H9 (cell line): ENCODE measurements at places on chromosomes 5 and 9.

DNA sequence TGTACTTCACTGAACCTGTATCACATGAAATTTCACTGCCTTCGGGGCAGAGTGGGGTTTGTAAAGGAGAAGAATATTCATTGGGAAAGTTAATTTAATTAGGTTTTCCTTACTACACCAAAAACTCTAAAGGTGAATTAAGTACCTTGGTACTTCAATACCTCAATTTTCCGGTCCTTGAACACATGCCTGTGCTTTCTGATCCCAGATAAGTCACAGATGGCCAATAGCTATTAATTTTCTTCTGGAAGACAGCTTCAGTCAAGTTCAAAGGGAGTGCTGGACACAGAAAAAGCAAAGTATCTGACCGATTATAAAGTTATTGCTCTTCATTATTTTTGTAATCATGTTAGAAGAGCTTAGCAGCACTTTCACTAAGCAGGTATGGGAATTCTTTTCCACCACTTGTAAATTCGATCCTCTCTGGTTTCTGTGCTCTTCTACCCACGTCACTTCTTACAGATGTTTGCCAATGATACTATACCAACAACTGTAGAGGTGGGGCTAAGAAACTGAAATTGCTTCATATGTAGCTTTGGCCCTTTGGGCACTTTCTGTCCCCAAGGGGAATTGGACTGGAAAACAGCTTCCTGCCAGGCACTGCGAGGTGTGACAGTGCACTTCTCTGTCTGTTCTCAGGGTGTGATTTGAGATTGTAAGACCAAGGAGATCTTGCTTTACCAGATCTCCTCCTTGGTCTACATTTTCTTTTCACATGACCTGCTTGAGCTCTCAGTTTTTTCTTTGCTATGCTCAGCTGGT, 164.0 kb downstream of the CCDC192 start:
- no peak for DNase-seq

GRCh38 chr9:105994970-105995369, 300.6 kb downstream of the TMEM38B start:
- no peak for DNase-seq

DNA sequence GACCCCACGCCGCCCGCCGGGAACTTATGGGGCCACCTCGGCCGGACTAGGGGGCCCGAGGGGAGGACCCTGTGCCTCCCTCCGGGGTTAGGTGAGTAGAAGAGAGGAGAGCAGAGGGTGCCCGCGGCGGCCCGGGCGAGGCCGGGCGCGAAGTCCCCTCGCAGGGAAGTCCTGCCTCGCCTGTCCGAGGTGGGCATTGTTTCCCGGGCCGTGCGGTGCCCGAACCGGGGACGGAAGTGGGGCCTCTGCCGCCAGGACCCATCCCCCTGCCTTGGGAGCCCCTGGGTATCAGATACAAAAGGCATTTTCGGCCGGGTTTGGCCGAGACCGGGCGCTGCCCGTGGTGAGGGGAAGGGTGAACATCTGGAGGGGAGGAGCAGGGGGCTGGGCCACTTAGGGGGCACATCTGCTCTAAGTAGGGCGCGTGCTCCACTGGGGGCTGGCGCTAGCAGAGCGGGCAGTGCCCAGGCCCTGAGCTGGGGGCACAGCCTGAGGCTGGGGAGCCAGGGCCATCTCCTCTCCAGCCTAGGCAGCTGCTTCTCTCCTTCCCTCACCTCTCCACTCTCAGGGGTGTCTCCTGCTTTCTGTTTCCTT, 48.2 kb downstream of the DAB2IP start:
- no peak for DNase-seq

DNA sequence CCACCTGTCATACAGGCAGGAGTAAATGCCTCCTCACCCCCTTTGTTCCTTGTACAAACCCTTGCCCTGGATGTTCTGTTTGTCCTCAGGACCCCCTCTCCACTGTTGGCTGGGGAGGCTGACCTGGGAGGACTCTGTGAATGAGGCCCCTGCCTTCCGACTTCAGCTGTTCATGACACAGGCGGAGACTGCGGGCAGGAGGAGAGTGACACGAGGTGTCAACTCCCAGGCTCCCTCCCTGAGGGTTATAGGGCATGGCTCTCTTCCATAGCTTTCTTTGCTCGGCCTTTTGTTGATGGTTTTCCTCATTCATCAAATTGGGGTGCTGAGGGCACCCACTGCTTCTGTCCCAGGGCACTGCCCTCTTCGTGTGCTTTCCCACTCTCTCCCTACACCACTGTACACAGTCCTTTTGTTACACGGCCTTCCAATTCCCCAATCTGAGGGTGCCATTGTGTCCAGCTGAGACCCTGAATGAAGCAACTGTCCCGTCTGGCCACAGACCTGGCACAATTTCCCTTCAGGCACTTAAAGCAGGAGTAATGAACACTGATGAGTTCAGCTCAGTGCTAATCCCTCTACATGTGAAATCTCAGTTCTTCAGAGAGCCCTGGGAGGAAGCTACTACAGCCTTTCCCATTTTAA, 33.8 kb downstream of the KCNIP1 start:
- DNase-seq = no peak

DNA sequence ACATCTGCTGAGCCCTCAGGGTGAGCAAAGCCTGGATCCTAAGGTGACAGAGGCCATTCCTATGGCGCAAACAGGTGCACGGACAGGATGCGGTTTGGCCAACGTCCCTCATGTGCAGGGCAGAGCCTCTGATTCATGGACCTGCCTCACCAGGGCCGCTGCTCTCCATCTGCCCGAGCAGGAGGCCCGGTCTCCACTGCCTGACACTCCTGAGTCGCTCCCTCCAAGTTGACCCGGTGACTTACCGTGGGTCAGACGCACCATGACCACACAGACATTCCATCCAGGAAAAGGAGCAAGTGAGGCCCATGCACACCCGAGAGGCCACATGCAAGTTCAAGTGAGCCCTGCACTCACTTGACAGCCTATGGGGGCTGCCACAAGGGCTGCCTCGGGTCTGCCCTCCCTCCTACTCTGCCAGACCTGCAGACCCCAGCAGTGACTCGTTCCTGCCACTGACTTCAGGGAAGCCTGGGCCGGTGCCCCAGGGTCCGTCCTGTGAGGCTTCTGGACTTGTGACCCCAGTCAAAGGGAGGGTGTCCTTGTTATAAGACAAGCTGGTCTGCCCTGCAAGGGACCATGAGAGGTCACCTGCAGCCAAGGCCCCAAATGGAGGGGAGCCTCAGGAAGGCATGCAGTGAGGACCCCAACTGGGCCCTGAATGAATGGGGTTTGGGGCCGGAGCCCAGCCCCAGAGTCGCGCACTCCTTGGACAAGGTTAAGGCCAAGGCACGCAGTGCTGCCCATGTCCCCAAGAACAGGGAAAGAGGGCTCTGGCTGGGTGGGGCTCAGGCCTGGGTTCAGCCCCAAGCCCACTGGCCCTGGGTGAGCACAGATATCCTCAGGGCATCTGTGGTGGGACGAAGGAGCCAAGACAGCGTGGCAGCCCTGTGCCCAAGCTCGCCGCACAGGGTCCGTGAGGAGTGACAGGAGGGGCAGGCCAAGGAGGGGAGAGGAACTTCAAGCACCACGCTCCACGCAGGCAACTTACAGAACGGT, 10.1 kb downstream of the BRD3OS start:
- DNase-seq = no peak

- no peak for DNase-seq
Observed at GRCh38 chr5:56282216-56282615, 49.1 kb upstream of the ANKRD55 start.

DNA sequence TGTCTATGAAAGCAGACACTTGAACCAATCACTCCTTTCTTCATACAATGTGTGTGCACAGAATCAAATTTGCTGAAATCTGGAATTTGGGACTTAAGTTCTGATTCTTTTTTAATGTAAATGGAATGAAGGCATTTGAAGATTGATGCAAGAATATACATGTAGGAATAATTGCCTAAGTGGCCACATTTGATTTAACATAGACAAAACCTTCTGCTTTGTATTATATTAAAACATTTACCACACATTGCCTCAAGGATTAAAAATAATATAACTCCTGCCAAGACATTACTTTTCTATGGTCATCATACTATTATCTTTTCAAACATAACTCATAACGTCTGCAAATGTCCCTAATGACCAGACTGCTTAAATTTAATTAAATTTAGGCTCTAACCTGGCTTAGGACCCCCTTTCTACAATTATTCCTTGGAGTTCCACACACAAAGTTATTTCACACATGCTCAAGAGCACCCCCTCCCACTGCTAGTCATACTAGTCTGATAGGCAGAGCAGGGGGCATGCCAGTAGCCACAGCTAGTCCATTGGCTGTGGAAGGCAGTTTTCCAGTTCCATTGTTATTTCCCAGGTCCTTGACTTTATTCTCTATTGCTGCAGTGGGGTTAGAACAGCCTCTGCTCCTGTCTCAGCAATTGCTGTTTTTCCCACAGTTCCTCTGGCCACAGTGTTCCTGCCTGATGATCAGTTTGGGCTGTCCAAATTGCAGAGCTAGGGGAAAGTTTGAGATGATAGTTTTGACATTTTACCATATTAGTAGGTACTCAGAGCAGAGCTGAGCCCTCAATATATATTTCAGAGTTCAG, 360.6 kb upstream of the GRAMD2B start:
- DNase-seq = no peak

DNA sequence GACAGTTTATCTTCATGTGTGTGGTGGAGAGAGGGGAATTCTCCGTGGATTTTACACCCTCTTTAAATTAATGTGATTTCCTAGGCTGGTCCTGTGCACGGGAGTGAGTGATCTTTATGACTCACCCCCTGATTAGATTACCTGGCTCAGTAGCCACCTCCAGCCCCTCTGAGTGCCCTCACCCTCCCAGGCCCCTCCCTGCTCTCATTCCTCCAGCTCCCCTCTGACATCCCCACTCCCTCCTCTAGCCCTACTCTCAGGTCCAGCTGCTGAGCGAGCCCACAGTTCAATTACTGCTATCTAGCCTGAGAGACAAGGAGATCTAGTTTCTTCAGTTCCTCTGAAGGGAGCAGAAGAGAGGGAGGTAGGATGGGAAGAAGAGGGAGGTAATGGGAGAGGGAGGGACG, 61.8 kb upstream of the ARAP3 start:
- DNase-seq = no peak

- DNase-seq = no peak
Observed at GRCh38 chr5:125011419-125011818, 265.0 kb upstream of the ZNF608 start.
